Upper lobe of left lung (tissue), 6 donors: ENCODE measurements at places on chromosomes 11 and 22.

DNA sequence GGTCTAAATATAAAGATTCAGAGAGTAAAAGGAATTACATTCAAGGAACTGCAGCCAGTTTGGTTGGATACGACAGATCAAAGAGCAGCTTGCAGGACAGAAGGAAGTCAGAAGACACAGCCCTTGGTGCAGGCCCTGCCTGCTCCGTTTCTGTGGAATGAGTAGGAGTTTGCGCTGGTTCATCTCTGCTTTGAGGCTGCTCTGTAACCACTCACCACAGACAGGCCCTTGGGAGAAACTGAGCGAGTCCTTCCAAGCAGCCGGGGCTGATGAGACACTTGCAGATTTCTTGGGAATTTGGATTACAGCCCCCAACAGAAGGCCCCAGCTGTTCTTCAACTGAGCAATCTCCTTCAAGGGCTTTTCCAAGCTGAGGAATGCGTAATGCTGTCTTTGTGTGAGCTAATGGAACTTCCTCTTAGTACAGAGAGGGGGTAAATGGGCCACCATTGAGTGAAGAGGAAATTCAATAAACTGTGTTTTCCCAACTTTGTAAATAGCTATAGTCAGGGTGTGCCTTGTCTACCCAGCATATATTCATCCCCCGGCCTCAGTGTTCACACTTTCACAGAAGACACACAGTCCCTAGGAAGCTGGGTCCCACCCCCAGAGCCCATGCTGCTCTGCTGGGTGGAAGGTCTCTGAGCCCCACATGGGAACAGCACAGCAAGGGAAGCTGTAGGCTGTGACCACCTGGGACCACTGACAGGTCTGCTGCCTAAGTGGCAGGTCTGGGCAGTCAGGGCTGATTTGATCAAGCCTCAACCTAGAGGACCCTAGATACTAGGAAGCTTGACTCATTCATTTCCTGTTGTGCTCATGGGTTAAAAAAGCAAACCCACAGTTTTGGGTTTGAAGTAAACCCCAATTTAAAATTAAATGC lies 16.6 kb downstream of the IL10RA start:
- DNase-seq, result no peak

DNA sequence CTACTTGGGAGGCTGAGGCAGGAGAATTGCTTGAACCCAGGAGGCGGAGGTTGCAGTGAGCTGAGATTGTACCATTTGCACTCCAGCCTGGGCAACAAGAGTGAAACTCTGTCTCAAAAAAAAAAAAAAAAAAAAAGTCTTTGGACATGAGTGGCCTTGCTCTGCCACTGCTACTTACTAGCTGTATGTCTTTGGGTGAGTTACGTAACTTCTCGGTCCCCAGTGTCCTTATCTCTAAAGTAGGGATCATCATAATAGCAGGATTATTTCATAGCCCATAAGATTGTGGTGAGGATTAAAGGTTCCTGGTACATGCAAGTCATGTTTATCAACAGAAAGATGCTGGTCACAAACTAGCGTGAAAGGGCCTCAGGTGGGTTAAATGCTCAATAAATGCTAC lies 53.9 kb upstream of the HEPHL1 start:
- DNase-seq, result no peak

DNA sequence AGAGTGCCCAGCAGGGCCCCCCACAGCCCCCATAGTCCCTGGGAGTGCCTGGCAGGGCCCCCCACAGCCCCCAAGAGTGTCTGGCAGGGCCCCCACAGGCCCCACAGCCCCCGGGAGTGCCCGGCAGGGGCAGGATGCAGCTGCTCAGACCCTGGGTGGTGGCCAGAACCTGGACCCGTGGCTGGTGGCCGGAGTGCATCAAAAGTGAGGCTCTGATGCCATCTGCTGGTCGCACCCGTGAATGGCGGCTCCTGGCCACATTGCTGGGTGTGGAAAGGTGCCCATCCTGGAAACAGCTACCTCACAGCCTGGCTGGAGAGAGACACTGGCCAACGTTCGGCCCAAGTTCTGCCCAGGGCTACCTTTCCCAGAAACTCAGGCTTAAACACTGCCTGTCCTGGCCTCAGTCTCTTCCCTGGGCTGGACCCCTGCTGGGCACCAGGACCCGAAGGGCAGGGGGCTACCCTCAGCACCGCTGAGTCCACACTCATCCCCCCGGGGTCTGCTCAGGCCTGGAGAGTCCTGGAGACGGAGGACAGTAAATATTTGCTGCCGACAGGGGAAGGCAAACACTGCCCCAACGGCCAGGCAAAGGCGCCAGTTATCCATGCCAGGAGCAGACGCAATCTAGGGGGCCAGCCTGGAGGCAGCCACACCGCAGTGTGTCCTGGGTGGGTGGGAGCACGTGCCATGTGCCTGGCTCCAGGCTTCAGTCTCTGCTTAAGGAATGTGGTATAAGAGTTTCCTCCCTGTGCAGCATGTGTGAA lies 4.4 kb downstream of the INS start:
- DNase-seq, result peak; percentile 68

- no peak for DNase-seq
These were observed 78.8 kb downstream of the IGLL1 start for GRCh38 chr22:23501261-23501619.

GRCh38 chr11:115924744-115925567 lies 420.7 kb upstream of the CADM1 start:
- DNase-seq, result no peak

DNA sequence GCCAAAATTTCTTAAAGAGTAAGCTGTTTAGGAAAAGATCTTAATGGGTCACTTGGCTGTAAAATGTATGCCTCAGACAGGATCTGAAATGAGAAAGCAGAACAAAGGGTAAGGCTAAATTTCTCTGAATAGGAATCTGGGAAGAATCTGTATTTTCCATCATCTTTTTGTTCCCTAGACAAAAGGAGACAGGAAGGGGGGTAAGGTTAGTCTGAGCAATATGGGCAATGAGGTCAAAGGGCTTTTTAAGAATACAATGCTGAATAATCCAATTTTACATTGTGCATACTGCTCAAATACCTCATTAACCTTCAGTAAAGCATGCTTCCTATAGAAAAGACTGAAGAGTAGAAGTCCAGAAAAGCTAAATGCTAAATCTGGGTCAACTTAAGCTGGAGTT lies 34.6 kb downstream of the CLDN25 start:
- DNase-seq, result no peak

DNA sequence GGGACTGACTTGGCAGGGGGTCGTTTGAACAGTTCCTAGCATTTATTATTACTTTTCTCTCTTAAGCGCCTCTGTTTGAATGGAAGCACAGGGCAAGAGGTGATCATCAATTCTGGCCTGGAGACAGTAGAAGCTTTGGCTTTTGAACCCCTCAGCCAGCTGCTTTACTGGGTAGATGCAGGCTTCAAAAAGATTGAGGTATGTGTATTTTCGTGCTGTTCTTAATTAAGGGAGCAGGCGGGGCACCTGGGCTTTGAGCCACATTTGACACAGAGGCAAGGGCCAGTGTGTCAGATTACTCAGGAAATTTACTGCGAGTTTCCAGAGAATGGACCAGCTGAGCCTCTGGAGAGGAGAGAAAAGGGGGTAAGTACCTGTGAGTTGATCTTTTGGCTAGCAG lies 102.4 kb upstream of the SORL1-AS1 start:
- DNase-seq, result no peak
